Chondrocyte (in vitro differentiated cells): ENCODE measurements at places on chromosomes 3 and 15. TPM values are rescaled to one million over a fixed set of nuclear protein-coding genes. Genes with fewer than 3 reads are reported as not detected.
A peak's percentile ranks its signal among the peaks of the same experiment; 100 is the strongest.

The GPR27 gene
- 3.5 to 5.8 TPM (median 5.5 TPM) in 3 replicates for total RNA-seq

The RPL39L gene
- total RNA-seq: 15.8 to 18.9 TPM (median 17.4 TPM) in 3 replicates

The CD86 gene
- total RNA-seq: not detected in 3 replicates

The AGBL1 gene
- total RNA-seq: not detected in 3 replicates

The SCN11A gene
- 0.07 TPM in 1 of 3 replicates, not detected in the others for total RNA-seq

The HIGD1A gene
- total RNA-seq: 78.6 to 89.7 TPM (median 78.7 TPM) in 3 replicates

The PARP15 gene
- 0.10 TPM in 1 of 3 replicates, not detected in the others for total RNA-seq

The TOP2B gene
- 73.2 to 107 TPM (median 80.9 TPM) in 3 replicates for total RNA-seq

The ST8SIA2 gene
- total RNA-seq: 2.4 to 6.2 TPM (median 4.5 TPM) in 3 replicates

The IMPG2 gene
- total RNA-seq: 0.50 to 0.80 TPM (median 0.56 TPM) in 3 replicates

The MAP6D1 gene
- total RNA-seq: 3.9 to 8.3 TPM (median 7.9 TPM) in 3 replicates

The KCNH8 gene
- not detected in 3 replicates for total RNA-seq

The ANKRD63 gene
- 0.25 to 1.1 TPM in 2 of 3 replicates, not detected in the other for total RNA-seq

DNA sequence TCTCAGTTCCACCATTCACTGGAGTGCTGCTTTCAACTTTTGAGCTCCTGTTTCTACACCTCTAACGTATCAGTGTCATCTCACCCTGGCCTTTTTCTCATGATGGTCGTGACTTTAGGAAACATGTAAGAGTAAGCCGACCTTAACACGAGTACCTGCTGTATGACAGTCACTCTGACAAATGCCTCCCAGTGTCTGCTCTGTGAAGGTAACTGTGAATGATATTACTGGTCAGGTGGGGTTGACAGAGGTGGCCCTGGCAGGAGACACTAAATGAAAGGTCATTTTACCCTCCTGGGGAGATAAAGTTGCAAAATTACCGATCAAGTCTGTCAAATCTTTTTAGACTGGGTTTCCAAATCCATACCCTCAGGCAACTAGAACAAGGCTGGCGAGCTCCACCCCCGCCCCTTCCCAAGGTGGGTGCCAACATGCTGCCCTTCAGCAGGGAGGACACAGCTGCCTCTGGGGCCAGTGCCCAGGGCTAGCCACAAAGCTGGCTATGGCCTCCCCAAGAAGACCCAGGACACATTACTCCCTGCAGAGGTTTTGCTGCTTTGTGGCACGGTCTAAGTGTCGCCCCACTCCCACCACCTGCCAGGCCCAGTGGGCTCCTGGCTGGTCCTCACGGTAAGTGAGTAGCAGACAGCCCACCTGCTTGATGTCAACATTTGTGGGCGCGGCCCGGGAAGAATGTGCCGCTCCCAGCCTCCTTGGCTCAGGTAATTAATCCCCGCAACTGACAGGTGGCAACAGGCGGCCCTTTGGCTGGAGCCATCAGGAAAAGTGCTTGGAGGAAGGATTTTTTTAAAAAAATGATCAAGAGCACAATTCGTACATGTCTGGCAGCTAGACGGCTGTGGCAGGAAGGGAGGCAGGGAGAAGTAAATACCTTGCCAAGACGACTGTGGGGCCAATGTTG lies 211.8 kb downstream of the TP63 start:
- no peak overlapping the region for H3K27ac ChIP-seq
- H3K36me3 ChIP-seq: no peaks in the 10 kb centered on the region
- no peak overlapping the region for H3K4me3 ChIP-seq
- H3K27me3 ChIP-seq: peaks cover 11% of the 10 kb centered on the region

- H3K4me3 ChIP-seq: no peak overlapping the region
- peak overlapping the region; percentile 97 for H3K27ac ChIP-seq
- no peaks in the 10 kb centered on the region for H3K27me3 ChIP-seq
- no peak for DNase-seq
Measured at GRCh38 chr15:22887157-22887951, 48.9 kb downstream of the NIPA2 start.

- DNase-seq: no peak
- no peaks in the 10 kb centered on the region for H3K4me1 ChIP-seq
- H3K36me3 ChIP-seq: no peaks in the 10 kb centered on the region
- peaks cover 2% of the 10 kb centered on the region for H3K27me3 ChIP-seq
- H3K4me3 ChIP-seq: no peak overlapping the region
- H3K27ac ChIP-seq: no peak overlapping the region
Measured at GRCh38 chr3:18609187-18609586, 184.0 kb upstream of the SATB1 start.

DNA sequence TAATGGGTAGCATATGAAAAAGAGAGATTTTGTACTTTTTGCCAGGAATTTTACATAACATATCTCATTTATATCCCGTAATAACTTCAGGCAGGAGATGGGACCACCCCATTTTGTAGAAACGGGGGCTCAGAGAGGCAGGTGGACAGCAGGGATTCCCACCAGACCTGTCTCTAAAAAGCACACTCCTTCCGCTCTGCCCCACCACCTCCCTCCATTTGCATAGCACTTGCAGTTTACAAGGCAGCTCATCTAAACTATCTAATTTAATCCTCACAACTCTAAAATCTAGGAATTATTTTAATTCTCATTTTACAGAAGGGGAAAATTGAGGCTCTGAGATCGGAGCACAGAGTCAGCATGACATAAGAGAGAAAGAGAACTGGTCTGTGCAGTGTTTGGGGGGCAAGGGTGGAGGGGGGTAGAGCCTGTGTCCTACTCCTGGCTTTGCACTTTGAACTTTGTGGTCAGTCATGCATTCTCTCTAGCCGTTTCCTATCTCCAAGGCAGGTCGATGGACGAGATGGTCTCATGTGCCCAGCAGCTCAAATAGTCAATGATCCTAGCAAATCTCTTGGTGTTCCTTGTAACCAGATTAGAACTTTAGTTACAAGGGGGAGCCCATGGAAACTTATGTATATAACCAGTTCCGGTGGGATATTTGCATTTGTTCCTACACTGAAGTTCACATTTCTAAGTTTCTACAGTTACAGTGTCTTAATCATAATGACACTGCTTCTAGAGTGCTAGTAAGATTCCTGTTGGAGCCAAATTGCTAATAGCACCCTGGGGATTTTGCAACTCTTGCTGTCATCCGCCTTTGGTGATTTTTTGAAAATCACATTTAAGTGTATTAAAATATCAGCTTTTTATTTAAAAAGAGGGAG lies 18.6 kb downstream of the CRYGS start:
- H3K4me1 ChIP-seq: peaks cover 3% of the 10 kb centered on the region
- peaks cover 3% of the 10 kb centered on the region for H3K36me3 ChIP-seq
- no peak for DNase-seq

- no peaks in the 10 kb centered on the region for H3K27me3 ChIP-seq
- peaks cover 80% of the 10 kb centered on the region for H3K4me1 ChIP-seq
- no peak for DNase-seq
- peaks cover 9% of the 10 kb centered on the region for H3K36me3 ChIP-seq
Measured at GRCh38 chr3:4742359-4742758, 236.9 kb upstream of the BHLHE40 start.

DNA sequence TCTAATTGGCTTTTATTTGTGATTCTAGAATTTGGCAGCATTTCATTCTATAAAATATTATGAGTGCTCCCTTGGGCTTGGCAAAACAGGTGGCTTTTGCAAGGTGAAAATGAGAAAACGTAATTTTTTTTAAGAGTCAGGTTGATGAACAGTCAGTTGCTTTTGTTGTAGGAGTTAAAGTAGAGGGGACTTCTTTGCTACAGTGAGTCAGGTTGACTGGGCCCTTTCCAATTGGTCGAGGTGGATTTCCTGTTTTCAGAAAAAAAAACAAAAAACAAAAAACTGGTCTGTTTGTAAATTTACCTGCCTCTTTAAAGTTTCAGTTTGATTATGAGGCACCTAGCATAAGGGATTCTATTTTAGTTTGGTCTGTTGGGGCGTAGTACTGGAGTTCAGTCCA lies 1469.4 kb upstream of the GBE1 start:
- no peak overlapping the region for H3K27ac ChIP-seq
- H3K36me3 ChIP-seq: no peaks in the 10 kb centered on the region
- no peak for DNase-seq
- no peaks in the 10 kb centered on the region for H3K4me1 ChIP-seq
- no peaks in the 10 kb centered on the region for H3K27me3 ChIP-seq

DNA sequence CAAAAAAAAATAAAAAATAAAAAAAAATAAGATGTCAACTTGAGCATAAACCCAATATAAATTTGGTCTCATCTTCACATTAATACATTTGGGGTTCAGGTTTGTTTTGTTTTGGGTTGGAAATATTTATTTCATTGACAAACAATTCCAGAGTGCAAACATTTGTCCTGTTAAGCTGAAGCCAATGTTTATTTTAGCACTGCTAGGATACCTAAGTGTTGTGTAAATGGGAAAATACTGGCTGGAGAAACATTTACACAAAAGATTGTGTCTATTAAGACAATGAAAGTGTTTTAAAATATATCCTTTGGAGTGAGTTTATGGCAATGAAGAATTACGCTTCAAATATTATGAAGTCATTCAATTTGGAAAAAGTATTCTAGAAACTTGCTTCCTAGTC lies 91.1 kb downstream of the MEIS2 start:
- no peak overlapping the region for H3K27ac ChIP-seq
- no peak overlapping the region for H3K4me3 ChIP-seq
- no peaks in the 10 kb centered on the region for H3K27me3 ChIP-seq

DNA sequence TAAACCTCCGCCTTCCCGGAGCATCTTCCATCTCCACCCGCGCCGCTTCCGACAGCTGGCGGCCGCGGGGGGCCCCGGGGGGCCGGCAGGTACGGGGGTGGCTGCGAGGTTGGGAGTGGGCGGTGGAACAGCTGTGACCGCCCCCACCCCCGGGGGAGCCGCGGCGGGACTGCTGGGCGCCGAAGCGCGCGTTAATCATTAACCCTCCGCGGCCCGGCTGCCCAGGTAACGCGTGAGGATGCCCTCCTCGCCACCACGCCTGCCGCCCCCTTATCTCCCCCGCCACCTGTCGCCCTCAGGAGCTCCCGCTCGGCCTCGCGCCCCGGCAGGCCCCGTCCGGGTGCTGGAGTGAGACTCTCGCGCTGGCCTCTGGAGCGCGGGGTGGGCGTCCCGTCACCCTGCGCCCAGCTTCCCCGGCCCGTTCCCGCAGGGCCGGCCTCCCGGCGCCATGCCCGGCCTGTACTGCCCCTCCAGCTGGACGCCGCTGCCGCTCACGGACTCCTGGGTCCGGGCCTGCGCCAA lies 757 bp downstream of the VWA5B2 start:
- peaks cover 39% of the 10 kb centered on the region for H3K27me3 ChIP-seq
- no peak overlapping the region for H3K4me3 ChIP-seq

DNA sequence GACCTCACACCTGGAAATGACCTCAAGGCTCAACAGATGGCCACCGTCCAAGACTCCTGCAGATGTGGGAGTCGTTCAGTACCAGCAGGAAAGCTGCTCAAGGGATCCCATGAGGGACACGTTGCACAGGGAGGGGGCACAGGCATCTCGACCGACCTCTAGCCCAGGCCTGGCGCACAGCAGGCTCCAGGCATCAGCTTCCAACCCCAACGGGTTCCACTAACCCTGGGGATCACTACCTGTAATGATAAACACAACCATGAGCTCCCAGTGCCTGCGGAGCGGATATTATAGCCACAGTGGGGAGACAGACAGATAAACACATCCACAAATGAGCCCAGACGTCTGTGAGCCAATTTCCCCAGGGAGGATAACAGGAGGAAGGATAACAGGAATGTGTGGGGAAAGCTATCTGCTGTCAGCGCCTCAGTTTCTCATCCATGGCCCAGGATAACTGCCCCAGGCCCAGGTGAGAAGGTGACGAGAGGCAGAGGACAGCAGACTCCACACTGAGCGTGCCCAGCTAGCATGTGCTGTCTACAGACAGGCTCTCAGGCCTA lies 19.9 kb downstream of the NUP210 start:
- no peaks in the 10 kb centered on the region for H3K4me1 ChIP-seq
- no peak overlapping the region for H3K27ac ChIP-seq
- H3K27me3 ChIP-seq: no peaks in the 10 kb centered on the region
- no peak overlapping the region for H3K4me3 ChIP-seq

- H3K27me3 ChIP-seq: no peaks in the 10 kb centered on the region
- no peak overlapping the region for H3K4me3 ChIP-seq
- no peak overlapping the region for H3K27ac ChIP-seq
- no peaks in the 10 kb centered on the region for H3K36me3 ChIP-seq
Measured at GRCh38 chr3:157387708-157388435, 48.8 kb upstream of the PTX3 start.

- H3K4me1 ChIP-seq: peaks cover 39% of the 10 kb centered on the region
- DNase-seq: no peak
- H3K4me3 ChIP-seq: peak overlapping the region; percentile 22
- peaks cover 10% of the 10 kb centered on the region for H3K27me3 ChIP-seq
- peaks cover 2% of the 10 kb centered on the region for H3K36me3 ChIP-seq
Measured at GRCh38 chr3:42851228-42851834, 24.3 kb downstream of the CYP8B1 start.

- H3K4me3 ChIP-seq: no peak overlapping the region
- peaks cover 8% of the 10 kb centered on the region for H3K4me1 ChIP-seq
- H3K27me3 ChIP-seq: peaks cover 2% of the 10 kb centered on the region
- H3K27ac ChIP-seq: no peak overlapping the region
- H3K36me3 ChIP-seq: no peaks in the 10 kb centered on the region
- no peak for DNase-seq
Measured at GRCh38 chr3:53712817-53713388, 133.3 kb downstream of the CHDH start.

GRCh38 chr15:74809956-74810355 lies 2.7 kb upstream of the LMAN1L start:
- no peak overlapping the region for H3K27ac ChIP-seq
- peaks cover 29% of the 10 kb centered on the region for H3K4me1 ChIP-seq
- DNase-seq: no peak
- no peaks in the 10 kb centered on the region for H3K27me3 ChIP-seq

DNA sequence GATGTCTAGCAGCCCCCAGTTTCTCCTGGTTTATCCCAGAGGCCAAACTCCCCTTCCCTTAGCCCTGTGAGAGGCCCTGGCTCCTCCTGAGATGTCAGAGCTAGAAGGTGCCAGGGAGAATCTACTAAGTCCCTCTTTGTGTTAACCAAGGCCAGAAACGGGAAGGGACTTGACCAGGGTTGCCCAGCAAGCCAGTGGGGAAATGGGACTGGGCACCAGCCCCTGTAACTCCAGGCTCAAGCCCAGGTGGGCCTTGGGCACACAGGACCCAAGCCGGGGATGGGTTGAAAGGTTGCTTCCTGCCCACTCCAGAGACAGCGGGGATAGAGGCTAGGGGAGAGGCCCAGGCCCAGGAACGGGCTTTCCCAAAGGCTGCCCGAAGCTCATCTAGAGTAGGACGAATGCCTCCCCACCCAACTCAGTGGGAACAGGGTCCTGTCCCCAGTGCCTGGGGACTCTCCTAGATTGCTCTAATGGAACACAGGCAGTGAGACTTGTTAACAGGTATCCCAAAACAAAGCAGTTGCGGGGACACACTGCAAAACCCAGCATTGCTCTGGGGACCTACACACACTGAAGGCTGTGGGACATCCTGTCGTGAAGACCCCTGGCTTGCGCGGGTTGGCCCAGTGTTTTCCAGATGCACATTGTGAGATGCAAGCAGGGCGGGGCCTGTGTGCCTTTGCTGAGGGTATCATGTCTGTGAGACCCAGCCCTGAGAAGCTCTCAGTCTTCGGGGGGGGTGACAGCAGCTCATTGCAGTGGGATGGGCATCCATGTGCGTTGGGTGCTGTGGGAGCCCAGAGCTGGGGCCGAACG lies 12.9 kb upstream of the TXNRD3 start:
- H3K27ac ChIP-seq: no peak overlapping the region
- DNase-seq: no peak
- no peaks in the 10 kb centered on the region for H3K4me1 ChIP-seq
- no peak overlapping the region for H3K4me3 ChIP-seq
- no peaks in the 10 kb centered on the region for H3K36me3 ChIP-seq
- peaks cover 21% of the 10 kb centered on the region for H3K27me3 ChIP-seq

- no peak overlapping the region for H3K27ac ChIP-seq
- H3K27me3 ChIP-seq: peaks cover 3% of the 10 kb centered on the region
- no peaks in the 10 kb centered on the region for H3K36me3 ChIP-seq
- H3K4me3 ChIP-seq: no peak overlapping the region
- no peak for DNase-seq
- peaks cover 7% of the 10 kb centered on the region for H3K4me1 ChIP-seq
Measured at GRCh38 chr3:129343643-129344360, 65.1 kb downstream of the HMCES start.
